ENCODE measurements at places on chromosomes 16 and 17.

DNA sequence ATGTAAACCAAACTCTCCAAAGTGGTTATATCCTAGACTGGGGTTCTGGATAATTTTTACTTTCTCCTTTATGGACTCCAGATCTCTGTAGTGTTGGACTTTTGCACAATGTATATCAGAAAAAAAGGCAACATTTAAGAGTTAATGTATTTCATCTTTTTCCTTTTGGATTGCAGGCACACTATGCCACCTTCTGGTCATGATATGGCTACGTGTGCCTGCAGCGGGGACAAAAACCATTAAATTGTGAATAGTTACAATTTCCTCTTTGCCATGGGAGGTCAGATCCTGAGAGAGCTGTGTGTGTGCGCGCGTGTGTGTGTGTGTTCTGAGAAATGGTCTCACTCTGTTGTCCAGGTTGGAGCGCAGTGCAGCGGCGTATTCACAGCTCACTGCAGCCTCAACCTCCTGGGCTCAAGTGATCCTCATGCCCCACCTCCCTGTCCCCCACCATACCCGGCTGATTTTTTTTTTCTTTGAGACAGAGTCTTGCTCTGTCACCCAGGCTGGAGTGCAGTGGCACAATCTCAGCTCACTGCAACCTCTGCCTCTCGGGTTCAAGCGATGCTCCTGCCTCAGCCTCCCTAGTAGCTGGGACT lies 4.3 kb upstream of the SGF29 start:
- peak; percentile 19 for DNase-seq

DNA sequence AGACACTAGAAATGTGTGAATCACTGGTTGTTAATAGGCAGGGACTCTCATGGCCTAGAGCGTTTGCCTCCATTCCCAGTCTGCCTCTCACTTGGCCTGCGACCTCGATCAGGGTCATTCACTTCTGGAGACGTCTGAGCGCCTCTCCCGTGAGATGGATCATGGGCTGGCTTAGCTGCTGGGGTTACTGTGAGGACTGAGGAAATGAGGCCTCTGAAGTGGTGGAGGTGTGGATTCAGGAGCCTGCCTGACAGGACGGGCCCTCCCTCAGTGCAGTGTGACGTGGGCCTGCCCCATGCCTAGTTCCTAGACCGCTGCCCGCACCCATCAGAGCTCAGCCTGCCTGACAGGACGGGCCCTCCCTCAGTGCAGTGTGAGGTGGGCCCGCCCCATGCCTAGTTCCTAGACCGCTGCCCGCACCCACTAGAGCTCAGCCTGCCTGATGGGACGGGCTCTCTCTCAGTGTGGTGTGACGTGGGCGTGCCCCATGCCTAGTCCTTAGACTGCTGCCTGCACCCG lies 61.9 kb downstream of the BANP start:
- DNase-seq: peak; percentile 53

DNA sequence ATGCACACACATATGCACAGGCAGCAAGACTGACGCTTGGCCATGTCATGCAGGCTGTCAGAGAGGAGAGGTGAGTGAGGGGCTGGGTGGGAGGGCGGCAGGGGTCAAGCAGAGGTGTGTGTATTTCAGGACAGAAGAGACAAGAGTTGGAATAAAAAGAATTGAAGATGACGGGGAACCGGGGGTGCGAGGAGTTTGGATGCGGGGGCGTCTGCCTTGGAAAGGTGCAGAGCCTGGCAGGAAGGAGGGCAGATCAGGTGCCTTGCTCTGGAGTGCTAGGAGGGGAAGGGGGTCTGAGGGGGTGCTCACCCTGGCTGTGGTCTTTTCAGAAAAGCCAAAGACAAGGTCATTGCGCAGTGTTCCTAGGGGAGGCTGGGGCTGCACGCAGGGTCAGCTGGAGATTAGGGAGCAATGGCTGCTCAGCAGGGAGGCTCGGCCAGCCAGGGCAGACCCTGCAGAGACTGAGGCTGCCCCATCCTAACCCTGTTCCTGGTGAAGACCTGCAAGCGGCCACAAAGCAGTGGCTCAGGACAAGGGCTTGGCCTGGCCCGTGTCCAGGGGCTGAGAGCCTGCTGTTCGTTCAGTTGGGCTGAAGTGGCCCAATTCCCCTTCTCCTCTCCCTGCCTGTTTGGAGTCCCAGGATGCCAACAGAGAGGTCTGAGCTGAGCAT lies 23.7 kb upstream of the CBX4 start:
- DNase-seq: no peak

DNA sequence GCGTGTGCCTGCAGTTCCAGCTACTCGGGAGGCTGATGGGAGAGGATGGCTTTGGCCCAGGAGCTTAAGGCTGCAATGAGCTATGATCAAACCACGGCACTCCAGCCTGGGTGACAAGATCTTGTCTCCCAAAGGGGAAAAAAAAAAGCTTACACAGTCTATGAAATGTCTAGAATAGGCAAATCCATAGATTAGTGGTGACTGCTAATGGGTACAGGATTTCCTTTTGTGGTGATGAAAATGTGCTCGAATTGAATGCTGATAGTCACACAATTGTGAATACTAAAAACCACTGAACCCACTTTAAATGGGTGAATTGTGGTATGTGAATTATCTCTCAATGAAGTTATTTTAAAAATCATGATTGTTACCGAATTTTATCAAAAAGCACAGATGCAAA lies 14.9 kb downstream of the USP7 start:
- no peak for DNase-seq

DNA sequence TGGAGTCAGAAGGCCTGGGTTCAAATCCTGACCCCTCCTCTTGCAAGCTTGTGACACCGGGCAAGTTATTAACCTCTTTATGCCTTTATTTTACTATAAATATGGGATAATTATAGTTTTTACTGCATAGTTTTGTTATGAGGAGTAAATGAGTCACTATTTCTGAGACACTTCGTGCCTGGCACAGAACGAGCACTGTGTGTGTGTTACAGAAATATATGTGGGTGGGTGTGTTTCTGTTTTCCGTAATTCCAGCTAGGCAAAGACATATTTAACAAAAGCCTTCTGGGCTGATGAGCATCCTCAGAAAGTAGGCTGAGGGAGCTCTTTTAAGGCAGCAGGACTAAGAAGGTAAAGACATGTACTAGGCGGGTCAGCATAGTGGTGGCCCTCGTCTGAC lies 417.9 kb downstream of the MAF start:
- DNase-seq: peak; percentile 19

GRCh38 chr16:53673189-53673588 lies 30.5 kb downstream of the RPGRIP1L start:
- no peak for DNase-seq

GRCh38 chr17:4766201-4766600 lies 5.5 kb upstream of the TM4SF5 start:
- no peak for DNase-seq

- no peak for DNase-seq
Observed at GRCh38 chr17:17812211-17813054, 24.4 kb downstream of the SREBF1 start.

DNA sequence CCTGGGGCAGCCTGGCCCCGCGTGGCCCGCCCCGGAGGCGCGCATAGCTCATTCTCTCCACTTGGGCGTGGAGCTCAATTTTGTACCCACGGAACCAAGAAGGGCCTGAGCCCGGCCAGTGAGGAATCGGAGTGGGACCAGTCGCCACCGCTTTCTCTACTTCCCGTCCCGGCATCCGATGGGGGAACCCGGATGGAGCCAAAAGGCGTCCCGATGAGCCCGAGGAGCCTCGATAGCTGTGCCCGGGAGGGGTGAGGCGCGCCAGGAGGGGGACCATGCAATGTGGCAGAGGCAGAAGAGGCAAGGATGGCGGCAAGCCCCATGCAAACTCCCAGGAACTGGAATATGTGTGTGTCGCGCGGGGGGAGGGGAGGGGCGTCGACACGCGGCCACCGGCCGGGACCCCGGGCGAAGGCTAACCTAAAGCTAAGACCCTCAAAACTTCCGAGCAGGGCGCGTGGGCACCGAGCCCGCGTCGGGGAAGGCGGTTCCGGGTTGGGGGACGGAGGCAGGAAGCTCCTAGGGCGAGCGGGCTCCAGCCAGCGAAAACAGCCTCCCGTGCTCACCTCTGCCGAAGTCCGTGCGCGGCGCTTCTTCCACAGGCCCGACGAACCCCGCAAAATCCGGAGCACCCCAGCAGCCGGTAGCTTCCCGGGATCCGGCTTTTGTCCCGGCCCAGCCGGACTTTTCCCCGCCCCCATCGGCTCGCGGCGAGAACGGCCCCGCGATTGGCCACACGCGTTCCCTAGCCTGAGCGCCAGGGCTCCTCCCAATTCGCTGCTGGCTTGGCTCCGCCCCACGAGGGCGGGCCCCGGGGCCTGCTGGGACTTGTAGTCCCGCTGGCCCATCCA lies at the start of gene ACLY:
Gene ACLY, minus strand, starts transcription at position 638 of the 851 bp plus-strand sequence. CDS start 5,078 bp downstream, outside the sequence.
- DNase-seq: peak; percentile 86

- no peak for DNase-seq
Observed at GRCh38 chr17:58046239-58047094, 36.8 kb upstream of the DYNLL2 start.

GRCh38 chr16:54568906-54569807 lies 282.6 kb upstream of the IRX3 start:
- no peak for DNase-seq

DNA sequence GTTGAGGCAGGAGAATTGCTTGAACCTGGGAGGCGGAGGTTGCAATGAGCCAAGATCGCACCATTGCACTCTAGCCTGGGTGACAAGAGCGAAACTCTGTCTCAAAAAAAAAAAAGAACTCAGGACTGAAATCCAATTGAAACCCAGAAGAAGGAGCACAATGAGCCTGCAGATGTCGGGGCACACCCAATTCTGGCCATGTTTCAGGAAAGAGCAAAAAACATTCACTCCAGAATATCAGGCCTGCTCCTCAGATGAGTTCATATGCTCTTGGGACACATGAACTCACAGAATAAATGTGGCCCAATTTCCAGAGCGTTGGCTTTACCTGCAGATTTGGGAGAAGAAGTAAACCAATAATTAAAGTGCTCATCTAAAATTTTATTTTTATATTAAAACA lies 3.0 kb upstream of the CMTM2 start:
- no peak for DNase-seq

- no peak for DNase-seq
Observed at GRCh38 chr17:73552300-73553048, 91.8 kb downstream of the SDK2 start.

- no peak for DNase-seq
Observed at GRCh38 chr17:74117087-74117698, 86.3 kb upstream of the RPL38 start.

- DNase-seq: no peak
Observed at GRCh38 chr16:74567901-74568300, 39.0 kb downstream of the GLG1 start.

DNA sequence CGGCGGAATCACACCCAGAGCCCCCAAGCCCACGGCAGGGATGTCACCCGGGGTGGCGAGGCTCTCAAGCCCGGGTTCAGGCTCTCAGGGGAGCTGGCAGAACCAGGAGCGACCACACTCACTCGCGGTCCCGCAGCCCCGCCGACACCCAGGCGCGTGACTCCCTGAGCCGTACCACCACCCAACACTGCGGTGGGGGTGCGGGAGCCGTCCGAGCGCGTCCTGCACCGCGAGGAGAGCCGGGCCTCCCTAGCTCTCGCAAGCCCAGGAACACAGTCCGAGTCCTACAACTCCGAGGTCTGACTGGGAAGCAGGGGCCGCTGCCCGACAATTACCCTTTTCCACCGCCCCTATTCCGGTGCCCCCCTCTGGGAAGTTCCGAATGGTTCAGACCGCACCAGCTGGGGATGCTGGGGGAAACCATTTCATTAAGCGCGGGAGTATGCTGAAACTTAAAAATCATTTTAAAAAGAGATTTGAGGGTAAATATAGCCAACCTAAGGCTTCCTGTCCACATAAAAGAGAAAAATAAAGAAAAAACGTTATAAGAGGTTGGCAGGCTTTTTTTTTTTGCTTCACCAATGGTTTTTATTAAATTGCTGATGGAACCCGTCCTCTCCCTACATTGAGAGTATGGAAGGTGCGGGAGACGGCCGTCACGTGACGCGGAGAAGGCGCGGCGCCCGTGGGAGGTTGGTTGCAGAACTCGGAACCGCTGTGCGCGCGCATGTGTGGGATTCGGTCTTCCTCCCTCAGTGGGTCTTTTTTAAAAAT lies at the start of gene FLCN:
Gene FLCN, minus strand, starts transcription at position 143 of the 774 bp plus-strand sequence. CDS start 9,031 bp downstream, outside the sequence.
- peak; percentile 87 for DNase-seq

GRCh38 chr16:24036614-24037013 lies 200.8 kb downstream of the PRKCB start:
- peak; percentile 26 for DNase-seq

GRCh38 chr16:30758988-30759491 lies 2.8 kb downstream of the CFAP119 start:
- DNase-seq: no peak

- no peak for DNase-seq
Observed at GRCh38 chr17:29565643-29566472, 979 bp downstream of the ABHD15 start.

DNA sequence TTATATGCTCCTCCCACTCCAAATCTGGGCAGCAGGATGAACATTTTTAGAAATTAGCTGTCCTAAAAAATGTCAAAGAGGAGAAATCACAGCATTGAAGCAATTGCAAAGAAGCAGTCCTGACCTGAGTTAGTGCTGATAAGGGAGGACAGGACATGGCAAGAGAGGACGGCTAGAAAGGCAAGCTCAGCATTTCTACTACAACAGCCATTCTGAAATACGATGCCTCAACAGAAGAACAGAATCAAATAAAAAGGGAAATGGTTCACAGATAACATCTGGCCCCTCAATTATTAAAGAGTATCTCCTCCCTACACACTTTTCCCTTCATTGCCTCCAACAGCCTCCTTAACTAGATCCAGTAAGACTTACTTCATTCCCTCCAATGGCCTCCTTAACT lies 18.3 kb downstream of the VPS53 start:
- DNase-seq: no peak

DNA sequence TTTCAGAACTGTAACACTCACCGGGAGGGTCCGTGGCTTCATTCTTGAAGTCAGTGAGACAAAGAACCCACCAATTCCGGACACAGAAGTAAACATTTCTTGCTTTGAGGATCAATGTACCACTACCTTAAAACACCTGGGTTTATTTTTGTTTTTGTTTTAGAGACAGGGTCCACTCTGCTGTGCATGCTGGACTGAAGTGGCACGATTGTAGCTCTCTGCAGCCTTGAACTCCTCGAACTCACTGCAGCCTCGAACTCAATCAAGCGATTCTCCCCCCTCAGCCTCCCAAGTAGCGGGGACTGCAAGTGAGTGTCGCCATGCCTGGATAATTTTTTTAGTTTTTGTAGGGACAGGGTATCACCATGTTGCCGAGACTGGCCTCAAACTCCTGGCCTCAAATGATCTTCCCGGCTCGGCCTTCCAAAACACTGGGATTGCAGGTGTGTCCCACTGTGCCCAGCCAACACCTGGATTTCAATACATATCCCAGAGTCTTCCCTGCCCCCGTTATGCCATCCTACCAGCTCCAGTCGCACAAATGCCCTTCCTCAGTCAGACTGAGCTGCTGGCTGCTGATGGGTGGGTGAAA lies 13.0 kb upstream of the CES4A start:
- no peak for DNase-seq

GRCh38 chr17:76517638-76518038 lies 16.4 kb upstream of the RHBDF2 start:
- DNase-seq: no peak

- DNase-seq: no peak
Observed at GRCh38 chr17:10360578-10360977, 12.2 kb downstream of the MYH13 start.

All from foreskin keratinocyte (primary cell).